ENCODE measurements at places on chromosomes 5 and 9.

DNA sequence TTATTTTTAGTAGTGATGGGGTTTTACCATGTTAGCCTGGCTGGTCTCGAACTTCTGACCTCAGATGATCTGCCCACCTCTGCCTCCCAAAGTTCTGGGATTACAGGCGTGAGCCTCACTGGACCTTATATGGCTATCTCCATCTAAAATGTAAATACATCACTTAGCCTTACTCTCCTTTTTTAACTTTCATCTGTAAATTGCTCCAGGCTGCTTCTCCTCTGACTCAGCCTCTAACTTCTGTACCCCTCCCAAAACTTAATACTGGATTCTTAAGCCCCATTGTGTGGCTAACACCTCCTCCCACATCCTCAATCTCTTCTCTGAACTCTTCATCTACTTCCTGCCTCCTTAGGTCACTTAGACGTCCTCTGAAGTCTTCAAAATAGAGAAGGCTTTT is 4.0 kb downstream of the SNX30 start:
- no peak overlapping the region for H3K27ac ChIP-seq
- no peaks in the 10 kb centered on the region for H3K36me3 ChIP-seq

GRCh38 chr9:88680041-88680440 is 145.1 kb downstream of the NXNL2 start:
- DNase-seq, result no peak
- H3K36me3 ChIP-seq, result no peaks in the 10 kb centered on the region
- H3K27me3 ChIP-seq, result no peaks in the 10 kb centered on the region

DNA sequence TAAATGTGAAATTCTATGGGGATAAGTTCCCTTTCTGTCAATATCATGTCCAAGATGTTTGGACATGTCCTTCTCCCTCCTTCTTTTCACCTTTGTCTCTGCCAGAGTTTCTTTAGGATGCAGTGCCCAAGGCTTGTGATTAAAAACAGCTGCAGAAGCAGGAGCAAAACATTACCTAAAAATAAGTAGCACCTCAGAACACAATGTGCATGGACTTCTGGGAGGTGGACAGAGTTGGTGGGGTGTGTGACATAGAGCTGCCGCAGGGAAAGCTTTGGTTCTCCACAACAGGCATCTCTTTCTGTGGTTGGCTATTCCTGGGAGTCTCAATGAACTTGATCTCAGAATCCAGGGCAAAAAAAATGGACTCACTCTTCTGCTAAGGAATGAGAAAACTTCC is 97.0 kb downstream of the SEC61B start:
- no peaks in the 10 kb centered on the region for H3K36me3 ChIP-seq
- no peak overlapping the region for H3K27ac ChIP-seq
- no peak for DNase-seq
- H3K4me3 ChIP-seq, result no peak overlapping the region
- H3K4me1 ChIP-seq, result no peaks in the 10 kb centered on the region
- peaks cover 4% of the 10 kb centered on the region for H3K27me3 ChIP-seq

DNA sequence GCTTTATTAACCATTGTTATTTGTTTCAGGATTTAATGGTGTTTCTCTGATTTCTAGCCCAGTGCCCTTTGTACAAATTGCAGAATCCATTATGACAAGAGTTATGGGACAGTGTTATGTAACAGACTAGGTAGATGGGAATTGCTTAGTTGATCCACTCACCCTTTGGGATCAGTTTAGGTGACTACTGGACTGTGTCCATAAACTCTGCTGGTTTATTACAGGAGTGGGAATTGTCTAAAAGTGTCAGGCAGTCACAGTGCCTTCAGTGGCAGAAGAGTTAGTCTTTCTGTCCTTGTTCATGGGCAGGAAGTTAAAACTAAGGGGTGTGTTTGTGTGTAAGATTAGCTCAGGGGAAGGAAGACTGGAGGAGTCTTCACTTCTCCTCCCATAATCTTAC is 29.3 kb downstream of the RCL1 start:
- H3K4me1 ChIP-seq, result peaks cover 3% of the 10 kb centered on the region
- H3K27ac ChIP-seq, result no peak overlapping the region
- H3K27me3 ChIP-seq, result no peaks in the 10 kb centered on the region
- no peak for DNase-seq
- H3K36me3 ChIP-seq, result peaks cover under 1% of the 10 kb centered on the region

GRCh38 chr9:88672874-88673689 is 138.1 kb downstream of the NXNL2 start:
- no peaks in the 10 kb centered on the region for H3K27me3 ChIP-seq
- no peaks in the 10 kb centered on the region for H3K36me3 ChIP-seq
- no peak overlapping the region for H3K4me3 ChIP-seq
- H3K27ac ChIP-seq, result no peak overlapping the region
- no peaks in the 10 kb centered on the region for H3K4me1 ChIP-seq

DNA sequence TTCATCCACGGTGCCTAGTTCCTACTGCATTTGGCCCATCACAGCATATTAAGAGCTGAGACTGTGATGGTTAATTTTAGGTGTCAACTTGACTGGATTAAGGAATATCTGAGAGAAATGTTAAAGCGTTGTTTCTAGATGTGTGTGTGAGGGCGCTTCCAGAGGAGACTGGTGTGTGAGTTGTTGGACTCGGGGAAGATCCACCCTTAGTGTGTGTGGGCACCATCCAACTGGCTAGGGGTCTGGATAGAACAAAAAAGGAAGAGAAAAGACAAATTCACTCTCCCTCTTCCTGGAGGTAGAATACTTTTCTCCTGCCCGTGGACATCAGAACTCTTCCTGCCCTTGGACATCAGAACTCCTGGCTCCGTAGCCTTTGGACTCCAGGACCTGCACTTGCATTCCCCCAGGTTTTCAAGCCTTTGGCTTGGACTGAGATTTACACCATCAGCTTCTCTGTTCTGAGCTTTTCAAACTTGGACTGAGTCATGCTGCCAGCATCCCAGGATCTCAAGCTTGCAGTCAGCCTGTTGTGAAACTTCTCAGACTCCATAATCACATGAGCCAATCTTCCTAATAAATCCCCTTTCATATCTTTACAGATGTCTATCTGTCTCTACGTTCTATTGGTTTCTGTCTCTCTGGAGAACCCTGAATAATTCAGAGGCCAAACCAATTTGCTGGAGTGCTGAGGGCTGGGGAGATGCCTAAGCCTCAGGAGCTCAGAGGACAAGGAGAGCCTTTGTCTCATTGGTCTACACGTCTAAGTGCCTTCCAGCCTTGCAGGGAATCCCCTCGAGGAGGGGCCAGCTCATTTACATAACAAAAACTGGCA is 164.5 kb downstream of the DCP2 start:
- DNase-seq, result peak; percentile 86
- H3K4me1 ChIP-seq, result peaks cover 9% of the 10 kb centered on the region
- no peak overlapping the region for H3K27ac ChIP-seq
- H3K4me3 ChIP-seq, result no peak overlapping the region

GRCh38 chr5:67182301-67182790 is 14.3 kb downstream of the CD180 start:
- H3K36me3 ChIP-seq, result no peaks in the 10 kb centered on the region
- H3K27ac ChIP-seq, result no peak overlapping the region
- H3K4me3 ChIP-seq, result no peak overlapping the region
- peaks cover 10% of the 10 kb centered on the region for H3K4me1 ChIP-seq

DNA sequence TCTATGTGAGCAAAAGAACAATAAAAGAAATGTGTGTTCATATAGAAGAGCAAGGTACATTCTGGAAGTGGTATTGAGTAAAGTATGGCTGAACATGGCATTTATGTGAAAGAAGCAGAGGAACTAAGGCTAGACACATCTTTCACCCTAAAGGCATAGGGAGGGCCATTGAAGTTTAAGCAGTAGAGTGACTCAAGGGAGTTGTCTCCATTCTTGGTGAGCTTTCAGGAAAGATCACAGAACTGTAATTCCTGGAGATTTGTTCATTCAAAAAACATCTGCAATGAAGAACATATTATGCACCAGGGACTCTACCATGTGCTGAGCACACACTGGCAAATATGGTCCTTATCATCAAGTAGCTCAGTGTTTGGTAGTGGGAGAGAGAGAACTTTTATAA is 24.8 kb upstream of the HTR1A start:
- no peaks in the 10 kb centered on the region for H3K36me3 ChIP-seq
- no peak overlapping the region for H3K27ac ChIP-seq
- H3K4me3 ChIP-seq, result no peak overlapping the region
- no peaks in the 10 kb centered on the region for H3K27me3 ChIP-seq
- no peaks in the 10 kb centered on the region for H3K4me1 ChIP-seq
